D341Med (cell line): ENCODE measurements at places on chromosomes 7 and 10.

GRCh38 chr7:121519548-121520521 is 123.7 kb upstream of the FAM3C start:
- DNase-seq: no peak

- no peak for DNase-seq
Observed at GRCh38 chr7:124088590-124088989, 55.7 kb upstream of the TMEM229A start.

DNA sequence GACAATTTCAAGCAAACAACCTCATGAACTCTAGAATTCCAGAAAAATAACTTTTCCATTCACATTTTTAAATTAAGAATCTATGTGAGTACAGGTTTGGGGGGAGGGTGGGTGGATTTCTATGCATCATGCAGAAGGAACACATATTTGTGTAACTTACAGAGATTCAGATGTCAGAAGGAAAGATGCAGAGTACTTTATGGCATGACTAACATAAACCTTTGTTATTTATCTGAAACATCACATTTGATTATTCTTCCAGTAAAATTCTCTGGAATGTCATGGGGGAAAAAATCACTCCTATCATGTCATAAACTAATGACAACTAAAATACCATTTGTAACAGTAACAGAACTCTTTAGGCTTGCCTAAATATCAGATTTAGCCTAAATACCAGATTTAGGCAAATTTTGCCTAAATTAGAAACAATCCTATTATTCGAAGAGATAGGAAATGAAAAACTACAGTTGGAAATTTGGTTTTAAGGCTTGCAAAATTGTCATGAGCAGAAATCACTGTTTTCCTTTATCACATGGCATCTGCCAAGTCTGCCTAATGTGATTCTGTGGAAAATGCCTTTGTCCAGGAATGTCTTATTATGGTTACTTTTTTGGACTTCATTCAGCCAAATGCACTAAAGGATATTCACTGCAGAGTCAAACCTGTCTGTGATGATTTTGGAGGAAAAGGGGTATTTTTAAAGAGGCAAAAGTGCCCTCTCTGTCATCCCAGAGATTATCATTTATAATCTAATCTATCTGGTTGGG is 527.7 kb upstream of the CELF2 start:
- no peak for DNase-seq

- DNase-seq: peak; percentile 87
Observed at GRCh38 chr7:155380221-155380861, 77.6 kb upstream of the EN2 start.

DNA sequence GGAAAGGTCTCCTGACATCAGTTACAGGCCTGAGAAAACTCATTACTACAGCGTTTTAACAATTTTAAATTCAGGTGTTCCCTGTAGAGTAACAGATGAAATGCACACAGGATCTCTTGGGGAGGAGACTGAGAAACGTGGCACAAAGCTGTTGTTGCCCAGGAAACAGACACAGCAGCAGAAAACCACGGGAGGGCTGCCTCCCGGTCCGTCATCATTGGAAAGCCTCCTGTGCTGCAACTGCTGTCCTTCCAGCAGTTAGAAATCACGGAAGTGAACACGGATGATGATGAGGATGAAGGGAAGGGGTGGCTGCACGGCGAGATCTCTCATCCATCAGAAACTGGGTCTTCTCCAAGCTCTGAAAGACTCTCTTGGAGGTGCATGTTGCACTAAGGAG is 94.6 kb upstream of the RNF32 start:
- DNase-seq: no peak

DNA sequence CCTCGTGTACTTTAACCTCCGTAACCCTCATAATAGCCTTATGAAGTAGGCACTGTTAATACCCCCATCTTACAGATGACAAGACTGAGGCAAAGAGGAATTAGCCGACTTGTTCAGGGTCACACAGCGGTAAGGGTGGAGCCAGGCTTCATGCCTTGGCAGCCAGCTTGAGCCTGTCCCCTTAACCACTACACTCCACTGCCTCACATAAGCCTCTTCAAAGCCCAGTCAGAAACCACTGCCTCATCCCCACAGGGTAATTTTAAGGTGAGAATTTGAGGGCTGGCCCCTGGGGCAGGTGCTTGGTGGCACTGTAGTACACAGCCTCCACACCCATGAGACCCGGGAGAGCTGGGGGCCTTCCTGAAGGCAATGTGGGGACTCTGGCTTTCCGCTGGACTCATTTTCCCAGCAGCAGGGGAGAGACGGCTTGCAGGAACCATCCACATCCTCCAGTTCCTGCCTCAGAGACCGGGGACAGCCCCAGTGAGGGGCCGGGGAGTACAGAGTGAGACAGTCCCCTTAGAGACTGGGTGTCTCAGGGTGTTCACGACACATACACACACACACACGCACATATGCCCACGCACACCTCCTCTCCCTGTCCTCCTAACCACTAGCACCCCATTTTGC is 7.6 kb upstream of the C10orf105 start:
- no peak for DNase-seq

- no peak for DNase-seq
Observed at GRCh38 chr7:90994601-90995000, 269.6 kb upstream of the FZD1 start.

- peak; percentile 43 for DNase-seq
Observed at GRCh38 chr7:69283421-69283820, 314.9 kb upstream of the AUTS2 start.

GRCh38 chr10:46094931-46095750 is 49.1 kb upstream of the MSMB start:
- DNase-seq: no peak

DNA sequence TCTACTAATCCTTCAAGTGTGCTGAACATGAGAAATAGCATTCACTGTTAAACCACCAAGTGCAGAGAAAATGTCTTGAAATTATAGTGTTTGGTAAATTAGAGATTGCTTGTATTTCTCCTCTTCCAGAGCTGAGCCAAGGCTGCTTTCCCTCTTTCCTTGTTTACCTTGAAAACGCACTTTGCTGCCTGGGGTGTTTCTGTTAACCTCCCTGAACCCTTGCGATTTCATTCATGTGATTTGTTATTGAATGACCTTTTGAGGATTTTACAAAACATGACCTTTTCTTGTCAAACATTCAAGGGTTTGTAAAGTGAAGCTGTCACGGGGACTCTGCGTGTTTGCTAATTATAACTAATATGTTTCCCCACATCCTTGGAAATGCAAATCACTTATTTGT is 169.4 kb downstream of the LRMDA start:
- no peak for DNase-seq

- no peak for DNase-seq
Observed at GRCh38 chr10:132232023-132232951, 45.5 kb downstream of the DPYSL4 start.

DNA sequence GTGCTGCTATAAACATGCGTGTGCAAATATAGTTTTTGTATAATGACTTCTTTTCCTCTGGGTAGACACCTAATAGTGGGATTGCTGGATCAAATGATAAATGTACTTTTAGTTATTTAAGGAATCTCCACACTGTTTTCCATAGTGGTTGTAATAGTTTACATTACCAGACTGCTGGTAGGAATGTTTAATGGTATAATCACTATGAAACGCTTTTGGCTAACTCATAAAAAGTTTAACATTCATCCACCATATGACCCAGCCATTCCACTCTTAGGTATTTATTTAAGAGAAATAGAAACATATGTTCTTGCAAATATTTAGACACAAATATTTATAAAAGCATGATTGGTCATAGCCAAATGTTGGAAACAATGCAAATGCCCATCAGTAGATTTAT is 32.1 kb upstream of the TFEC start:
- DNase-seq: no peak

GRCh38 chr7:73738612-73739386 is at the start of gene ABHD11:
TSS of gene ABHD11 (minus strand) at chr7:73738802. CDS start at chr7:73738770, 32 bp downstream.
- DNase-seq: peak; percentile 97

DNA sequence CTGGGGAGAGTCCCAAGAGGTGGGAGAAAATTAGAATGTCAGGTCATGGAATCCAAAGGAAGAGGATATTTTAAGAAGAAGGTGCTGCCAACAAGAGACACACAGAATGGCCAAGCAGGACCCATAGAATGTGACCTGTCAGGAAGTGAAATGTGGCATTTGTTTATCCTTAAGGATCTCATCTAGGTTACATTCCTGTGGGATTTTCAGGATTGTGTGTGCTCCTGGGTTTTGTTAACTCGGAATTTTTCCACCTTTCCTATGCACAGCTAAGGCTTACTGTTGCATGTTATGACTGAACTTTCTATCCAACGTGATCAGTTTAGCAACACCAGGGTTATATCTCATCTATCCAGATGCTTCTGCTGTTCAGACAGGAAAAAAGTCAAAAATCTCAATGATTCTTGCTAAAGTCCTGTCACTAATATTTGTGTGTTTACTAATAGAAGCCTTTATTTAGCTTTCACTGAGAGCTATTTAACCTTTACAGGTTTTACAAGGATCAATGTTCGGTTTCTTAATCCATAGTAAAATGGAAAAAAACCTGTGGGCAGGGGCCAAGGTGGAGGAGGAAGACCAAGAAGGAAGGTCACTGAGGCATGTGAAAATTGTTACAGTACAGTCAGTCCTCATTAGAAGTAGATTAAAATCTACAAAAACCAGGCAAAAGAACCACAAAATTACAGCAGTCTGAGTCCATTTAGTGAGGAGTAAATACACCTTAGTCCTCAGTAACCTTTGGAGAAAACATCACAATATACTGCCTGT is 437.8 kb upstream of the NPVF start:
- no peak for DNase-seq

DNA sequence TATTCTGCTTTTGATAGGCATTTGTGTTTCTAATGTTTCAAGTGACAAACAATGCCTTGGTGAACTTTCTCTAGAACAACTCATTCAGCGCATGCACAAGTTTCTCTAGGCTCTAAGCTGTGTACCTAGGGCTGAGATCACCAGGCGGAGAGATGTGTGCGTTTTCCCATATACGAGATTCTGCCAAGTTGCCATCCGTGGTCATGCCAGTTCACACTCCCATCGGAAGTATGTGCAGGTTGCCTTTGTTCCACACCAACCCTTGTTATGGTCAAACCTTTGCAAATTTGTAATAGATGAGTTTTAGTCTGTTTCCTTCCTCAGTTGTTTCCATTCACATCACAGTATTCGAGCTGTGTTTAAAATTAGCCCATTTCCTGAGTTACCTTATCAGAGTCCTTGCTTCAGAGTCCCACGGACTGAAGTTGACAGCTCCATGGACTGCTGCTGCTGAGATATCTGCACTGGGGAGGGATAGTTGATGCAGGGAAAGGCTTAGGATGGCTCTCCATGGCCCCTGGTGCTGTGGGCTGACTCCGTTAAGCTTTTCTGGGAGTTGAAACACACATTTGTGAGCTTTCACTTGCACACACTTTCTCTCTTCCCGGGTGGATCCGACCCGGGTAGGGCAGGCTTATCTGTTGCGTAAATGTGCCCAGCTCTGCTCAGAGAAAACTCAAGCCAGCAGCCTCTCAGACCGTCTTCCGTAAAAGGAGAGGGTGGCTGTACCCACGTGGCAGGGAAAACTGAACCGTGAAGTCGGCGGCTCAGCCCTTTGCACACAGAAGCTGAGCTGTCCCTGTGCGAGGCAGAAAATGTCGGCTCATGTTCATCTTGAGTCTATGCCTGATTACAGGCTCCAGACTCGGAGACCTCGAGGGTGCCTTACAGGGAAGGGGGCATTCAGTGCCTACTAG is 49.4 kb downstream of the HK1 start:
- DNase-seq: no peak

GRCh38 chr10:8235253-8236027 is 181.0 kb downstream of the GATA3 start:
- DNase-seq: no peak

DNA sequence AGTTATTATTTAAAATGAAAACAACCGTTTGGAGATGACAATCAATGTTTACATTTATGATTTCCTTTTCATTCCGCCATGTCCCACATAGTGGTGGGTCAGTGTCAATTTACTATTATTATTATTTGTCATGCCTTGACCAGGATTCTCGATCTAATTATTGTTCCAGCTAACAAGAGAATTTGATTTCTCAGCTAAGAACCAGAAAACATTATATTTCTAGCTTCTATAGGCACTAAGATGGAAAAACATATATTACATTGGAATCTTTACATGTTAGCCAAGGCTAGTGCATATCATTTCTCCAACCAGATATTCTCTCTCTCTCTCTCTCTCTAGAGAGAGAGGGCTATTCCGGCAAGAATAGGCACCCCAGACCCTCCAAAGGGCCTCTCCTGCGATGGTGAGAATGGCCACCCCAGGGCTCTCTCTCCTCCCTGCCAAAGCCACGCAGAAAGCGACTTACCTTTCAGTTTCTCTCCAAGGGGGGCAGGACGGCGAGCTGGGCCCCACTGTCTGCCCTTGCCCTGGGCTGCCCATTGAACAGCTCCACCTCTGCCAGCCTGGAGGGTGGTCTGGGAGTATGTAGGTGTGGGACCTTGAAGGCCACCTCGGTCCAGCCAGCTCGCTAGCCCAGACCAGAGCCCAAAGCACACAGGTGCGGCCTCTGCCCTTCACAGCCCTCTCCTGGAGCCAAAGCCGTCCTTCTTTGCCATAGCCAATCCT is 2.4 kb downstream of the HOXA3 start:
- DNase-seq: no peak

GRCh38 chr7:131234719-131235488 is 92.8 kb upstream of the MKLN1 start:
- no peak for DNase-seq

GRCh38 chr7:106045139-106045538 is 67.0 kb downstream of the SYPL1 start:
- no peak for DNase-seq

GRCh38 chr10:129328546-129328945 is 138.5 kb upstream of the MGMT start:
- no peak for DNase-seq

GRCh38 chr10:106991091-106991490 is 173.4 kb downstream of the SORCS1 start:
- no peak for DNase-seq

GRCh38 chr10:71565284-71566000 is 154.1 kb downstream of the C10orf105 start:
- peak; percentile 40 for DNase-seq

- DNase-seq: no peak
Observed at GRCh38 chr7:50207251-50207564, 97.3 kb upstream of the IKZF1 start.

DNA sequence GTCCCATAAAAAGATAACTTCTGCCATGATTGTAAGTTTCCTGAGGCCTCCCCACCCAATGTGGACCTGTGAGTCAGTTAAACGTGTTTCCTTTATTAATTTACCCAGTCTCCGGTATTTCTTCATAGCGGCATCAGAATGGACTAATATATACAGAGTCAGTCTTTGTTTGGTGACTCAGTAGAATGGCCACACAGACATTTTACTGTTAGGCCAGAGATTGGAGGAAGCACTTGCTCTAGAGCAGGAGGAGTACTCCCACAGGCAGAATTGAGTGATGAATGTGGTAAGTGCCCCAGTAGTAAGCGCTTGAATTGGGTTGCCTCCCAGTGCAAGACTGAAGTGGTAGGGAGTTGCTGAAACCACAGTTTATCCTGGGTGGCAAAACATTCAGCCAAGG is 149.5 kb upstream of the SMIM30 start:
- DNase-seq: no peak
